Fibroblast of skin of right biceps (primary cell): ENCODE measurements at places on chromosomes 7 and 10.

GRCh38 chr7:135620980-135621850, 41.1 kb upstream of the STMP1 start:
- peak; percentile 87 for DNase-seq

DNA sequence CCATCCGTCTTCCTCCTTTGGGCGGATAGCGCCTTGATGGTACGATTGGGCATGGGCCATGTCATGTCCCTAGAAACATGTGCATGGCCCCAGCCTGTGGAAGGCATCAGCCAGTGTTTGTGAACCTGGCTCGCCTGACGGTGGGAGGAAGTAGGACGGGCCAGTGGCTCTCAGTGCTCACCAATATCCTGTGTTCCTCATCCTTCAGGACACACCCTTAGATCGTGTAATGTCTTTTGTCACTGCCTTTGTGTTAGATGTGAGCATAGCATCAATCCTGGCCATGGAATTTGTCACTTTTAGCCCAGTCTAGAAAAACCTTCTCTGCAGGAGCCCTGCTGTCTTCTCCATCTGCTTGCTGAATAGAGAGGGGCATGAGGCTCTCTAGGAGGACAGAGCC, 77.6 kb downstream of the PFKFB3 start:
- DNase-seq, result no peak

- peak; percentile 85 for DNase-seq
Observed at GRCh38 chr10:14478604-14479003, 147.9 kb upstream of the FRMD4A start.

GRCh38 chr7:128937647-128938543, at the start of gene IRF5:
IRF5 (plus strand) TSS chr7:128937927; CDS start chr7:128942082, 4,155 bp downstream.
- DNase-seq, result no peak

- peak; percentile 79 for DNase-seq
Observed at GRCh38 chr10:101782811-101783735, at the start of gene NPM3. NPM3 (minus strand) TSS chr10:101783446; CDS start chr10:101783390, 56 bp downstream.

DNA sequence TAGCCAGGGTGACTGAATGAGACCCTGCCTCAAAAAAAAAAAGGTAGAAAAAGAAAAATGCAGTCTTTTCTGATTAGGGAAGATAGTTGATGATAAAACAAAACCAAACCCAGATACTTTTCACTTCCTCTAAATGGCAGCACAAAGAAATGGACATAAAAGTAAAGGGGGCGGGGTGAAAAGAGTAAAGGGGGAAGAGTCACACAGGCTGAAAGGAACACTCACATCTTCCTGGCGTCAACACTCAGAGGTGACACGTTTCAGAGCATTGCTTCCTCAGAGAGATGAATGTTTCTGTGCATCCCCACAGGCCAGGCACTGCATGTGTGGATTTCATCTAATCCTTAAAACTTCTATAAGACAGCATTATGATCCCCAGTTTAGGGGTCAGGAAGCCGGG, 81.2 kb downstream of the HIPK2 start:
- peak; percentile 30 for DNase-seq

DNA sequence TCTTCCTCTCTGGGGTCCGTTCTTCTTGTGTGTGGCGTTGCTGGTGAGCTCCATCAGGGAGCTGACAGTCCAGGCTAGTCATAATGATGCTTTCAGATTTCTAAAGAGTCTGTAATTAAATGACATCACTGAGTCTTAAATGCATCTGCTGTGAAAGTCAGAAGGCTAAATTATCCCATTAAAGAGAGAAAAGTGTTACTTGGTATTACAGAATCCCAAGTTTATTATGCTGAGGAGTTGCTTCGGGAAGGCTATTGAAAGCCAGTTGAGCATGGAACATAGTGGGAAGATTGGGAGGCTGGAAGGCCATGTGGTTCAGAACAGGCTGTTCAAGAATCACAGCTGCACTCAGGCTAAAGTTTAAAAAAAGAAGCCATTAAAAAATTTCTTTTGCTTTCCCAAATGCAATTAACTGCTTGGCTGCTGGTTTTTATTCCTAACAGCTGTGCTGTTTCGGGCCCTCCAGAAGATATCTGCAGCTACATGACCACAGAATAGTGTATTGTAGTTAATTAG, 342.6 kb upstream of the LRGUK start:
- DNase-seq, result no peak

- no peak for DNase-seq
Observed at GRCh38 chr10:102770108-102770482, 26.3 kb downstream of the WBP1L start.

DNA sequence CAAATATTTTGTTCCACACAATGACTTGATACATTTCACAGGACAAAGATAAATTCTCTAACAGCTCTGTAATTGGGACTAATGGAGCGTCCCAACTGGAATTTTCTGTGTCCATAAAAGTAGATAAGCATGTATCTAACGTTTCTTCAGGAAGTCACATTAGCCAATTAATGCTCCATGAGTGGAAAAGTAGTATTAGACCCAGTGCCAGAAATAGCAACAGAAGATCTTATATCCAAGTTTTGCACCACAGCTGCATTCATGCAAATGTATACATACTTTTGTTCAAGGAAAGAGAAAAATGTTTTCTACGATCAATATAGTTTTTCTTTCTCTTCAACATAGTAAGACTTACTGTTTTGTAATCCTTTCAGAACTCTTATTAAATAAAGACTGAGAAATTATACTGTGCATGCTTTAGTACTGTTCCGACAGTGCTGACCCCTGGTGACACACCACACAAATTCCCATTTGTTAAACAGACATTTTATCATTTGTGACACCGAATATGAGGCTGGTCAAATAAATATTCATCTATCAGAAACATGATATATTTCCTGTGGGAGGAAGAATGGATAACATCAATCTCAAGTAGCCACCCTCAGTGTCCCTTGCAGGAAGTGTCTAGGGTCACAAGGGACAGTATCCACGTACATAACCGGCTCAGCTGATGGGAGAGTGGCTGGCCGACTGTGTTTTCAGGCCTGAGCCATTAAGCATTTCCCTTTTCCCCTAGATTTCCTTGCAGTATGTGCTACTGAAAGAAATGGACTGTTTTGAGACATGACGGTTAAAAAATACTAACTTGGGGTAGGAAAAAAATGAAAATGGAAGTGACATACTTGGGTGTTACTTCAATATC, 102.1 kb upstream of the RSU1 start:
- DNase-seq, result no peak

DNA sequence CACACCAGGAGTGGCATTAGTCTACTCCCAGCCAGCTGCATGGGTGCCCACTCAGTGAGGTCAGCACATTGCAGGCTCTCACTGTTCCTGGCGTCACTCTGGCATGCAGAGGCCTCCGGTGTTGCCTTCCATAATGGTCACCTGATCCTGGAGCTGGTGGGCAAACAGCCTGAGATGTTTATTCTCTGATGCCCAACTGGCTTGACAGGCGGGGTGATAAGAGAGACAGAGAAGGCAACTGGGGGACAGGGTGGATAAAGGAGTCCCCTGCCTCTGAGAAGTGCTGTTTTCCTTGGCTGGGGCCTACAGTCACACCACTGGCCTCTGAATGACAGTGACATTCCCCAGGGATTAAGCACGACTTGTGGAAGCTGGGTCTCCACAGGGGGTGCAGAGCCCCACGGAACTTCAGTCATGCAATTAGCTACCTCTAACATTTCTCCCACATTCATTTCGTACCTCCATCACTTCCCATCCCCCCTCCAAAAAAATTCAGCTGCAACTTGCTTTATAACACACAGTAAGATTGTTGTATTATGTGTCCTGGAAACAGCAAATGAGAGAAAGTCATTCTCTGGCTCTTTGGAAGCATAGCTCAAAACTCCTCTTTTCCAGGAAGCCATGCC, 7.1 kb upstream of the RBM20 start:
- DNase-seq, result no peak

GRCh38 chr10:22156750-22157149, 61.1 kb downstream of the EBLN1 start:
- no peak for DNase-seq

DNA sequence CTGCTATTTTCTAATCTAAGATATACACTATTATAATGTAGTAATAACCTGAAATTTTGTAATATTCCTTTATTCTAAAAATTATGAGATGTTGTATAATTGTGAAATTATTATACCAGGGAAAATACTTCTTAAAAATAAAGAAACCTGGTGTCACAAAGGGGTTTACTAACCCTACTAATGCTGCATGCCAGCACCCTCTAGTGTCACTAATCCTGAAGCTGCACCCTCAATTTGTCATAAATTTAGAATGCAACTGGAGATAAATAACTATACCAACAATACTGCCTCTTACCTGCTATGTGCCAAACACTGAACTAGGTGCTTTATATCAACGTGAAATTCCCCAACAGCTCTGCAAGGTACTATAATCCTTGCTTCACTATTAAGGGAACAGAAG, 30.8 kb downstream of the TM9SF3 start:
- peak; percentile 5 for DNase-seq

- no peak for DNase-seq
Observed at GRCh38 chr7:92750946-92751345, 85.4 kb downstream of the CDK6 start.

DNA sequence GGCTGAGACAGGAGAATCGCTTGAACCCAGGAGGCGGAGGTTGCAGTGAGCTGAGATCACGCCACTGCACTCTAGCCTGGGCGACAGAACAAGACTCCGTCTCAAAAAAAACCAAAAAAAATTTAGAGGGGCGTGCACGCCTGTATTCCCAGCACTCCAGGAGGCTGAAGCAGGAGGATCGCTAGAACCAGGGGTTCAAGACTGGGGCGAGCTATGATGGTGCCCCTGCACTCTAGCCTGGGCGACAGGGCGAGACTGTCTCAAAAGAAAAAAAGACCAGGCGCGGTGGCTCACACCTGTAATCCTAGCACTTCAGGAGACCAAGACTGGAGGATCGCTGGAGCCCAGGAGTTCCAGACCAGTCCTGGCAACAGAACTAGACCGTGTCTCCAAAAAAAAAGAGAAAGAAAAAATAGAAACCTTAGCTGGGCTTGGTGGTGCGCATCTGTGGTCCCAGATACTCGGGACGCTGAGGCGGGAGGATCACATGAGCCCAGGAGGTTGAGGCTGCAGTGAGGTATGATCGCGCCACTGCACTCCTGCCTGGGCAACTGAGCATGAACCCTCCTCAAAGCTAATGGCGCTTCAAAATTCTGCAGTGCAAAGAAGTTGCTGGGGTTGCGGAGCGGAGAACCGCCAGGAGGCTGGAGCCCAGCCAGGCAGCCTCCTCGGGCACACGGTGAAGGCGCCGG, 382 bp upstream of the MBLAC1 start:
- DNase-seq, result no peak

DNA sequence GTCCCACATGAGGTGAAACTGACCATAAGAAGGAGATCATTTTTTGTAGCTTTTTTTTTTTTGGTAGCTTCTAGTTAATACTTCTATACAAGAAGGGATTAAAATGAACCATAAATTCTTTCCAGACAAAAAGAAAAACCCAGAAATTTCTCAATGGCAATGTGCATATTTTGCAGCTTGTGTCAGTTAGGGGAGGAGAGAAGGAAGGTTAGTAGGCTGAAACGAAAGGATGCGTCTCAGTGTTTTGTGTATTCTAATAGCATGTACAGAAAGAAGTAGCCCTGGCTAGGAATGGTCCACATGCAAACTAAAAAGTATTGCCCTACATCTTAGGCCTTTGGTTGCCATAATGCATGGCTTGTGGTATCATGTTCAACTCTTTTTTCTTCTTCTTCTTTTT, 90.6 kb downstream of the CACNB2 start:
- DNase-seq, result peak; percentile 65

GRCh38 chr10:5117026-5117425, 22.8 kb downstream of the AKR1C3 start:
- no peak for DNase-seq

DNA sequence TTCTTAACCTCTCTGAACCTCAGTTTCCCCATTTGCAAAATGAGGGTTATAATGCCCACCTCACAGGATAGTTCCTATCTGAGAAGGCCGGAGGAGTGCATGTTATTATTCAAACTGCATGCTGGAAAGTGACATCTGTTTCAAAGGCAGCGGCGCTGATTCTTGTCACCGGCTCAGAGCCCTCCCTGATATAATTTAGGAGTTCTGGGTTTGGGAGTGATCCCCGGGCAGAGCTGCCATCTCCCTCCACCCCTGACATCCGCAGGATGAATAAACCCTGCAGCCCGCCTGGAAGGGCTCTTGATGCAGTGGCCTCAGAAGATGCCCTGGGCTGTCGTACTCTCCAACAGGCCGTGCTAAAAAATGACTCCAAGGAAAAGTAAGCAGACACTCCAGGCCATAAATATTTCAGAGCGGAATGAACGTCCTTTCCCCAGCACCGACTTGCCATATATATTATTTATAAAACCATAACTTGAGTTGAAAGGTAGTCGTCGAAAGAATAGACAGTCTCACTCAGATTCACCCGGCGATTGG, 47.0 kb upstream of the MYL10 start:
- no peak for DNase-seq

DNA sequence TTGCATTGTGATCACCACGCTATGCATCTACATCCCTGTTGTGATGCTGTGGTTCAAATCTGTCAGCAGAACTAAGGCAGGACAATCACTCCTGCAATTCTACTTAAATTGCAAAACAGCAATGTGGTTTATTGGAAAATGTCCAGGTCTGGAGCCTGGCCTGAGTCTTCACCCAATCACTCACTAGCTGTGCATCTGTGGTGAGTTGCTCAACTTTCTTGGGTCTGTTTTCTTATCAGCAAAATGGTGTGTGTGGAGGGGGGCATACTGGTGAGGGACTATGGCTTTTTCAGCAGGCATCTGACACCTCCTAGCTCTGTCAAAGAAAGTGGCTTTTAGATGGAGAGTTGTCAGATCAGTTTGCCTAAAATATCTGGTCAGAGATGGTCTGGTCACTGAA, 108.3 kb upstream of the FEZF1 start:
- peak; percentile 40 for DNase-seq

- DNase-seq, result no peak
Observed at GRCh38 chr10:63504145-63504881, 16.9 kb upstream of the REEP3 start.

GRCh38 chr7:107494315-107494751, 24.5 kb downstream of the GPR22 start:
- DNase-seq, result no peak

- DNase-seq, result no peak
Observed at GRCh38 chr10:48522011-48522765, 82.7 kb downstream of the ARHGAP22 start.

- peak; percentile 74 for DNase-seq
Observed at GRCh38 chr10:67790534-67791408, 47.2 kb downstream of the DNAJC12 start.

- DNase-seq, result no peak
Observed at GRCh38 chr7:155303039-155303593, 5.4 kb downstream of the INSIG1 start.

- DNase-seq, result peak; percentile 48
Observed at GRCh38 chr7:47232751-47233412, 349.0 kb downstream of the TNS3 start.

DNA sequence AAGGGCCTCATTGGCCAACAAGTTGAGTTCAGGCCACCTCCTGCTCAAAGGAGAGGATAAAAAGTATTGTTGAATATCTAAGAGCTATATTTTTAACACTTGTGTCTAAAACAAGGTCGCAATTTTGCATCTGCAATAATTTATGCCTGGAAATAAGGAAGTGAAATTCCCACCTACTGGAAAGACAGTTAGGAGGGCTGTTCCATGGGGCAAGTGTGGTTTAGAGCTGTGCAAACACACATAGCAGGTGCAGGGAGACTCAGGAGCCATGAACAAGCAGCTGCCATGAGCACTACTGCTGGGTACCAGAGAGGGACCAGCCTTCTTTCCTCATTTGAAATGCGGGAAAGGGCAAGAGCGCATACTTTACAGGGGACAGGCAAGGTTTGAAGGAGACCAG, 35.5 kb upstream of the IKZF1 start:
- no peak for DNase-seq

GRCh38 chr10:50641626-50642025, 17.9 kb upstream of the SGMS1 start:
- no peak for DNase-seq

GRCh38 chr10:132774902-132775863, 10.8 kb downstream of the NKX6-2 start:
- DNase-seq, result peak; percentile 92
